ENCODE measurements at places on chromosomes 6 and 20.
A peak's percentile ranks its signal among the peaks of the same experiment; 100 is the strongest.

- H3K4me1 ChIP-seq = peaks cover 10% of the 10 kb centered on the region
- H3K27ac ChIP-seq = peak overlapping the region; percentile 80
- H3K36me3 ChIP-seq = no peaks in the 10 kb centered on the region
- H3K4me3 ChIP-seq = no peak overlapping the region
- peak; percentile 24 for DNase-seq
Observed at GRCh38 chr6:21953831-21954801, 342.7 kb downstream of the PRL start.

DNA sequence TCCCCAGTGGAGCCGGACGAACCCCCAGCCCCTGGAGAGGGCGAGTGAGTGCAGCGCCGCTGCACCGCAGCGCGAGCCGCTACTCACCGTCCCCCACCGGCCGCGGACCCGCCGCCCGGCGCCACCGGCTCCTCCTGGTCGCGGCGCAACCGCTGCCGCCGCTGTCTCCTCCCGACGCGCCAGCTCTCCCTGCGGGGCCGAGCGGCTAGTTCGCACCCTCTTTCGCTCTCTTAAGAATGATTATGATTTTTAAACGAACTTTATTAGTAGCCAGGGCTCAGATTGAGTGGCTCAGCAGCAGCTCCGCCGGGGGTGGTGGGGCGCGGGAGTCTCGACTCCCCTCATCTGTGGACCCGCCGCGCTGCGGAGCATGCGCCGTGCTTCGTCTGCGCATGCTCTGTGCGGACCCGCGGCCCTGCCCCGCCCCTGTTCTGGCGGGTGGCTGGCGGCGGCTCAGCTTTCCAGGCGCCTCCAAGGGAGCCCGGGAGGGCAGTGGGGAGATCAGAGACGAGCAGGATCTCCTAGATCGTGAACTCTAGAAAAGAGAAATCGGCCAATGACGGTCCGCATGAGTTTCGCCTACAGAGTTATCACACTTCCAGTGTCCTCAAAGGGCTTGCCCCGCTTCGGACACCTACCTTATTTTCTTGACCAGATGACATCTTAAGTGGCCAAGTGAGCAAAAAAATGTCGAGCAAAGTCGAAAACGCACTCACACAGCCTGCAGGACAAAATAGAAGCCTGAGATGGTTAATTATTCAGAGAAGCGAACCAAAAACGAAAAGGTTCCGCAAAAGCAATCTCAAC, at the start of gene RAB23:
TSS of gene RAB23 (minus strand) at position 372 of the 807 bp plus-strand sequence. CDS start 11,927 bp downstream, outside the sequence.
- H3K4me1 ChIP-seq = no peaks in the 10 kb centered on the region
- peak within 1 kb of the TSS; percentile 94 for H3K27ac ChIP-seq
- DNase-seq = peak; percentile 81
- H3K4me3 ChIP-seq = peak within 1 kb of the TSS; percentile 73

- H3K36me3 ChIP-seq = no peaks in the 10 kb centered on the region
- DNase-seq = no peak
- H3K4me1 ChIP-seq = no peaks in the 10 kb centered on the region
- no peak overlapping the region for H3K4me3 ChIP-seq
Observed at GRCh38 chr20:18103497-18103896, 34.2 kb upstream of the KAT14 start.

DNA sequence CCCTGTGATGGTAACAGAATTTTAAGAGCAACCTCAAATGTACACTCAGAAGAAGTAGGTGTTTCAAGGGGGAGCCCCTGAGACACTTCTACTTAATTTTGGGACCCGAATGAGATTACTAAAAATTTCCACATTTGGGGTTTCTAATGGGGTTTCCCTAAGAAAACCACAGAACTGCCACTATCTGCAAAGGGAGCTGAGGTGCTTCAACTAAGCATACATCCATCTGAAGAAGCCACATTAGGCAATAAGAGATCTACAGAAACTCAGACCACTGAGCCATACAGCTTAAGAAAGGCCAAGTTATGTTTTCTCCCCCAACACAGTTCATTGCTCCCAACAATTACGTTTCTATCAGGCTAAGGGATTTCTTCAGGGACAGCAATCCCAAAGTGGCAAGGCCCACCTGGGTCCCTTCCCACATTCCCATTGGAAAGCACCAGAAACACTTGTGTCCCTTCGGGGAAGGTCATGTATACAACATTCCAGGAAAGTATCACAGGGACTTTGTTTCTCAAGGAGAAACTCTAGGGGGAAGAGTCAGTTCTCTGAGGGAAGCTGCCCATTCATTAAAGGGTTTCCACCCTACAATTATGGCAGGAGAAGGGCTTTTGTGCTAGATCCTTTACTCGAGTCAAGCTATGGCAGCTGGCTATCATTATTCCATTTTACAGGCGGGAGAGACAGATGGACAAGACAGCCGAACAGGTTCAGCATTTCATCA, 5.0 kb downstream of the BCL2L1 start:
- no peaks in the 10 kb centered on the region for H3K36me3 ChIP-seq
- H3K4me1 ChIP-seq = peaks cover 17% of the 10 kb centered on the region
- H3K4me3 ChIP-seq = no peak overlapping the region
- H3K27ac ChIP-seq = peak overlapping the region; percentile 43
- H3K27me3 ChIP-seq = no peaks in the 10 kb centered on the region

GRCh38 chr6:22444330-22444729, 125.0 kb upstream of the HDGFL1 start:
- no peak overlapping the region for H3K4me3 ChIP-seq
- no peaks in the 10 kb centered on the region for H3K4me1 ChIP-seq
- no peaks in the 10 kb centered on the region for H3K27me3 ChIP-seq
- DNase-seq = no peak
- H3K27ac ChIP-seq = no peak overlapping the region

DNA sequence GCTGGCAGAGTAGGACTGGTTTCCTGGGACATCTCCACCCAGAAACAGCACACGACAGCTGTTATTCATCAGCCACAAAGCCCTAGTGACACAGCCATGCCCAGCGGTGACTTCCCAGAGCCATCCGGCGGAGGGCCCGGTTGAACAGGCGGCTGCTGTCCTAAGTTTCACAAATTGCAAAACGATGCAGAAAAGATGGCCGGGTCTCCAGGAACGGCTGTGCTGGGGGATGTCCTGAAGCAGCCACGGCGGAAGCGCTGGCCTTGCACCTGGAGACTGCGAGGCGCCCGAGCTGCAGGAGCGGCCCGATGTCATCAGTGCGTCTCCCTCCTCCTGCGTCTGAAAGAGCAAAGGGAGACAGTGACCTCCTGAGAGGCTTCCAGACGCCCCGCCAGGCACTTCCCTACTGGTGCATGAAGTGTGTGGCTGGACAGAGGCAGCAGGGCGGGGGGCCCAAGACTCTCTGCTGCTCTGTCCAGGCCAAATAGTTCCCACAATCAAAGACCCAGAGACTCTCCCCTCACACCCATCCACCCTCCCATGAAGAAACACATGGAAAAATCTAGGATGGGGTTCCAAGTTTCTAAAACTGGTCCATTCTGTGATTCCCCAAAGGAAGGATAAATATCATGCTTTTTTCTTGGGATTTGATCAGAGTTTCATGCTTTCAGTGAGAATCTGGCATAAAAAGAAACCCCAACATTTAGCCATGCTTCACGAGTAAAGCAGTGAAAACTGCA, 44.0 kb downstream of the SSR1 start:
- no peaks in the 10 kb centered on the region for H3K27me3 ChIP-seq
- no peak overlapping the region for H3K4me3 ChIP-seq
- DNase-seq = no peak
- H3K27ac ChIP-seq = no peak overlapping the region
- no peaks in the 10 kb centered on the region for H3K4me1 ChIP-seq
- H3K36me3 ChIP-seq = no peaks in the 10 kb centered on the region

DNA sequence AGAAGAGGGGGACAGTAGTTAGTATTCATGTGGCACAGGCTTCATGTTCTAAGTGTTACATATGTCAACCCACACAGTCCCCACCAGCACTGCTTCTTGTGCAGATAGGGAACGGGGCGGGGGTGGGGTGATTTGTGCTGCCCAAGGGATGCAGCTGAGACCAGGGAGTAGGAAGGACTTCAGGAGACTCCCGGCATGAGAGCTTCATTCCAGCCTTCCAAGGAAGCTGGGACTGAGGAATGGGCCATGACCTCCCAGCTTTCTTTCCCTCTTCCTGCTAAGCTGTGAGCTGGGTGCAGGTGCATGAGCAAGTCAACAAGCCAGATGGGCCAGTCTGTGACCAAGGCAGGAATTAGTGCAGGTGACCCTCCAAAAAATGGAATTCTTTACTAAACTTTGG, 9.2 kb downstream of the BEND3 start:
- no peak for DNase-seq
- H3K4me1 ChIP-seq = no peaks in the 10 kb centered on the region
- H3K4me3 ChIP-seq = no peak overlapping the region
- no peaks in the 10 kb centered on the region for H3K36me3 ChIP-seq
- H3K27me3 ChIP-seq = no peaks in the 10 kb centered on the region
- no peak overlapping the region for H3K27ac ChIP-seq

Data from uterus (tissue), 4 donors.